Memory B cell (primary cell): ENCODE measurements at places on chromosomes 7 and 10.

DNA sequence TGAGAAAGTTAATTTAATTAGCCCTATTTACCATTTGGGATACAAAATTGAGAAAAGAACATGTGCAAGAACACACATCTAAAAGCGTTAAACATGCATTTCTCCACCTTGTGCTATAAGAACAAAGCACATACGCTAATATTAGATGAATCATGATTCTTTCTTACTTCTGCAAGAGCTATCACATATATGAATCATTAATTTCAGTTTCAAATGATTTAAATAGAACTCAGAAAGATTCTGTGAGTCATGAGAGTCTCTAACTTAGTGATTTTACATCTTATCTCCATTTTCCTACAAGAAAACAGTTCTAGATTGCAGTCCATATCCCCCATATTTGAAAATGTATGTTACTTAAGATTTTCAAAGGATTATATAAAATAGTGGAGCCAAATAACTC, 173.9 kb downstream of the RNLS start:
- H3K27ac ChIP-seq: no peak overlapping the region
- DNase-seq: no peak
- peaks cover 7% of the 10 kb centered on the region for H3K4me1 ChIP-seq
- H3K36me3 ChIP-seq: peaks cover 5% of the 10 kb centered on the region
- no peak overlapping the region for H3K4me3 ChIP-seq

- H3K4me1 ChIP-seq: peaks cover 23% of the 10 kb centered on the region
- DNase-seq: no peak
- no peak overlapping the region for H3K27ac ChIP-seq
- H3K36me3 ChIP-seq: no peaks in the 10 kb centered on the region
These were observed 205.4 kb downstream of the ZMYND11 start for GRCh38 chr10:340646-341045.

- H3K27me3 ChIP-seq: no peaks in the 10 kb centered on the region
- H3K27ac ChIP-seq: no peak overlapping the region
- H3K4me3 ChIP-seq: no peak overlapping the region
These were observed 58.6 kb downstream of the RALA start for GRCh38 chr7:39681887-39682441.

- peaks cover 46% of the 10 kb centered on the region for H3K27me3 ChIP-seq
- peaks cover 28% of the 10 kb centered on the region for H3K4me1 ChIP-seq
- H3K27ac ChIP-seq: no peak overlapping the region
- no peak for DNase-seq
- no peak overlapping the region for H3K4me3 ChIP-seq
These were observed 2.7 kb downstream of the EVX1 start for GRCh38 chr7:27245124-27245797.

GRCh38 chr7:93544691-93545090, 29.8 kb downstream of the CALCR start:
- no peak for DNase-seq
- H3K4me1 ChIP-seq: no peaks in the 10 kb centered on the region
- H3K27me3 ChIP-seq: no peaks in the 10 kb centered on the region
- H3K36me3 ChIP-seq: no peaks in the 10 kb centered on the region

DNA sequence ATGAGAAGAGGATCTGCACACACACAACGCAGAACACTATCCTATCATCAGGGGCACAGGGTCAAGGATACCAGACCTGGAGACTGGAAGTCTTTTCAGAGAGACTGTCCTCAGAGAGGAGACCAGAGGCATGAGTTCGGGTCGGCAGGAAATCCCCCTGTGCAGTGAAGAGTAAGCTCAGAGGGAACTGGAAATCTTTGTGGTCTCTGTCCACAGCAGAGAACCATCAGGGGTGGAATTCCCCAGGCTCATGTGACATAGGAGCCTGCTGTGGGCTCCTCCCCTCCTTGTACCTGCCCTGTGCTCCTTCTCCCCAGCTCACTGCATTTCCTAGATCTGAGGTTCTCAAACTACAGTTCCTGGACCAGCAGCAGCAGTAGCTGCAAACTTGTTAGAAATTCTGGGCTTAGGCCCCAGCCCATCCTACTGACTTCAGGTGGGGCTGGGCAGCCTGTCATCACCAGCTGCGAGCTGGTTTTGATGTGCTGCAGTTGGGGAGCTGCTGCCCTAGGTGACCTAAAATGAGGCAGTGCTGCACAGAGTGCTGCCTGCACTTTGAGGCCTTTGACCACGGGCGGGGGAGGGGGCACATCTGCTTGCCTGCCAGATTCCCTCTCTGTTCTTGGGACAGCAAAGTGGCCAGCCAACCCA, 2.4 kb downstream of the ZMIZ2 start:
- DNase-seq: peak; percentile 76
- H3K36me3 ChIP-seq: peaks cover 3% of the 10 kb centered on the region
- H3K27ac ChIP-seq: peak overlapping the region; percentile 96
- H3K4me3 ChIP-seq: peak overlapping the region; percentile 92
- H3K27me3 ChIP-seq: no peaks in the 10 kb centered on the region

- H3K4me1 ChIP-seq: peaks cover 22% of the 10 kb centered on the region
- H3K36me3 ChIP-seq: peaks cover 4% of the 10 kb centered on the region
- H3K27ac ChIP-seq: no peak overlapping the region
- no peaks in the 10 kb centered on the region for H3K27me3 ChIP-seq
These were observed 108.2 kb downstream of the LHPP start for GRCh38 chr10:124569623-124570470.

GRCh38 chr7:22842383-22842941, 19.8 kb upstream of the TOMM7 start:
- no peaks in the 10 kb centered on the region for H3K4me1 ChIP-seq
- no peak overlapping the region for H3K4me3 ChIP-seq
- H3K36me3 ChIP-seq: no peaks in the 10 kb centered on the region
- peaks cover 5% of the 10 kb centered on the region for H3K27me3 ChIP-seq
- no peak overlapping the region for H3K27ac ChIP-seq

DNA sequence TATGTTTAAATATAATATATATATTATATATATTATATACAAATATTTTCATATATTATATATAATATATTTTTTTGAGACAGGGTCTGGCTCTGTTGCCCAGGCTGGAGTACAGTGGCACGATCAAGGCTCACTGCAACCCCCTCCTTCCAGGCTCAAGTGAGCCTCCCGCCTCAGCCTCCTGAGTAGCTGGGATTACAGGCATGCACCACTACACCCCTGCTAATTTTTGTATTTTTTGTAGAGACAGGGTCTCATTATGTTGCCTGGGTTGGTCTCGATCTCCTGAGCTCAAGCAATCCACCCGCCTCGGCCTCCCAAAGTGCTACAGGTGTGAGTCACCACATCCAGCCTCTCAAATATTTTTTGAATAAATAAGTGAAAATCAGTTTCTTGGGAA, 215.5 kb downstream of the GATA3 start:
- H3K27me3 ChIP-seq: peaks cover 4% of the 10 kb centered on the region
- no peaks in the 10 kb centered on the region for H3K36me3 ChIP-seq
- DNase-seq: no peak

DNA sequence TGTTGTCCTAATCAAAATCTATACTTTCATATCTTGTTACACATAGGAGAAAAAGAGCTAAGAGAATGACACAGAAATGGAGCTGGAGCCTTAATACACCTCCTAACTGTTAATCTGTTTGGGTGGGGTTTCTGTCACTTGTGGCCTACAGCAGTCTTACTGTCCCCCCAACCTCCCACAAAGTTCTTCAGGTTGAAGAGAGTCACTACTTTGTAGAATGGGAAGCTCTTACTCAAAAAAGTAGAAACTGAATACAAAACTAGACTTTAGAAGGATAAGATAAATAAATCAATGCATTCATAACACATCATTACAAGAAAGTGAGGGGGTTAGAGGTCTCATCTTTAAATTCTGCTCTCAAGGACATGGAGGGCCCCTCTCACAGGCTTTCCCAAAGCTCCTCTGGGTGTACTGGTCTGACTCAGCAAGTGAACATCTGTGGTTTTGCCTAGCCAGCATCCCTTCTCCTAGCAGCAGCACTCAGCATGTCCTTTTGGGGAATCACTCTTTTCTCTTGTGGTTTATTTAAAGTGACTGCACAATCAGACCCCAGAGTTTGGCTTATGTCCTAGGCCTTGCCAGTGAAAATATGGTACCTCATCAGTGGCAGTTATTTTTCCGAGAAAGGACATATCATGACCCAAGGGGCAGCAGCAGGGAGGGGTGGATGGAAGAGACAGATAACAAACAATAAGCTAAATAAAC, 2.0 kb upstream of the BLVRA start:
- no peak overlapping the region for H3K27ac ChIP-seq
- H3K4me3 ChIP-seq: peak overlapping the region; percentile 83
- H3K36me3 ChIP-seq: no peaks in the 10 kb centered on the region
- peaks cover 2% of the 10 kb centered on the region for H3K27me3 ChIP-seq
- DNase-seq: no peak

DNA sequence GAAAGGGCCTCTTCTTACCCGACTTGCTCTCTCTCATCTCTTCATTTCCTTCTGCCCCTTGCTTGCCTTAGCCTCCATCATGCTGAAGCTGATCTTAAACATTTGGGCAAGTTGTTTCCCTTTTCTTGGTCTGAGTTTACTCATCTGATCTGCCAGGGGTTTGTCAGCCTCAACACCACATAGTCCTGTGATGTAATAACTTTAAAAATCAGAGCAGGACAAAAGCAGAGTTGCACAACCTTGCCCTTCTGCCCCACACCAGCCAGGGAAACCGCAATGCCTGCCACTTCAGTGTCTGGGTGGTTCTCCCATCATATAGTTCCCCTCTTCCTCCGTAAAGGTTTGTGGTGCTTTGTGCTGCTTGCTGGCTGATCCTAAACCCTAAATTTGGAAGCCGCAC, 9.9 kb upstream of the LIPM start:
- H3K4me1 ChIP-seq: no peaks in the 10 kb centered on the region
- no peak for DNase-seq
- H3K27me3 ChIP-seq: peaks cover 1% of the 10 kb centered on the region
- no peak overlapping the region for H3K27ac ChIP-seq

- H3K27ac ChIP-seq: no peak overlapping the region
- H3K36me3 ChIP-seq: no peaks in the 10 kb centered on the region
- no peaks in the 10 kb centered on the region for H3K4me1 ChIP-seq
- no peak for DNase-seq
- no peaks in the 10 kb centered on the region for H3K27me3 ChIP-seq
These were observed 2.8 kb downstream of the LIPM start for GRCh38 chr10:88805361-88805760.

DNA sequence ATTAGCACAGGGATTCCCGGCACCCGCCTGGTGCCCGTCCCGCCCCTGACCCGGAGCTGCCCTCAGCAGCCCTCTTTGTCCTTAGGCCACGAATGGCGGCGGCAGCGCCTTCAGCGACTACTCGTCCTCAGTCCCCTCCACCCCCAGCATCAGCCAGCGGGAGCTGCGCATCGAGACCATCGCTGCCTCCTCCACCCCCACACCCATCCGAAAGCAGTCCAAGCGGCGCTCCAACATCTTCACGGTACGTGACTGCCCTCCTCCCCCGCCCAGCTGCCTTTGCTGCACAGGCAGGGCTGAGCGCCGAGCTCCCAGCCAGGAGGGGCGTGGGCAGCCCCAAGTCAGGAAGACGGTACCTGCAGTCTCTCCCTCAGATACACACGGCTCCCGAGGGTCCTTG, 33.6 kb downstream of the AGAP3 start:
- DNase-seq: no peak
- peaks cover 28% of the 10 kb centered on the region for H3K36me3 ChIP-seq
- H3K4me3 ChIP-seq: no peak overlapping the region
- H3K4me1 ChIP-seq: peaks cover 6% of the 10 kb centered on the region
- H3K27me3 ChIP-seq: no peaks in the 10 kb centered on the region

DNA sequence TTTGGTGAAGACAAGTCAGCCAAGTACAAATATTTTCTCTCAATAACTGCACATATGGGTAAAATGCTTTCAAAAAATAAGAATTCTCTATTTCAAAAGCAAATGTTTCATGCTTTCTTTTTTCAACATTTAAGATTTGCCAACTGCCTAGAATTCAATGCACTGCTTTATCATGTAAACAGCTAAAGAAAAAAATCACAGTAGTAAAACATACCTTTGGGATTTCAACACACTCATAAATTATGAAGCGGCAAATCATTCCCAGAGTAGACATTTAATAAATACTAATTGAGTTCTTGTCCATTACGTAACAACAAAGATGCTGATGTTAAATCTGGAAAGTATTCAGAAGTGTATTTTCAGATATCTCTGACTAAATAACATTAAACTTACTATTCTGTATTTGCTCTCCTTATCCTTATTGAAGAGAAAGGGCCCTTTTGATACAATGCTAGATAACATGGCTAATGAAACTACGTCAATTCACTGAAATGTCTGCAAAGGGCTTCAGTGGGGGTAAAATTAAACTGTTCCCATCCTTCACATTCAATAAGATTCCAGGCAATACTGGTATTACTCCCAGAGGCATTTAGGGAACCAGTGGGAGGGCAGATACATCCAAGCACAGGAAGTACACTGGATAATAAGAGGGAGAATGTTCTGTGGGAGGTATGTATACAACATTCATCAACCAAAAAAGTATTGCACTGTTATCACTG, 13.9 kb downstream of the NAPEPLD start:
- H3K27ac ChIP-seq: no peak overlapping the region
- no peaks in the 10 kb centered on the region for H3K36me3 ChIP-seq
- H3K27me3 ChIP-seq: no peaks in the 10 kb centered on the region
- no peak for DNase-seq

DNA sequence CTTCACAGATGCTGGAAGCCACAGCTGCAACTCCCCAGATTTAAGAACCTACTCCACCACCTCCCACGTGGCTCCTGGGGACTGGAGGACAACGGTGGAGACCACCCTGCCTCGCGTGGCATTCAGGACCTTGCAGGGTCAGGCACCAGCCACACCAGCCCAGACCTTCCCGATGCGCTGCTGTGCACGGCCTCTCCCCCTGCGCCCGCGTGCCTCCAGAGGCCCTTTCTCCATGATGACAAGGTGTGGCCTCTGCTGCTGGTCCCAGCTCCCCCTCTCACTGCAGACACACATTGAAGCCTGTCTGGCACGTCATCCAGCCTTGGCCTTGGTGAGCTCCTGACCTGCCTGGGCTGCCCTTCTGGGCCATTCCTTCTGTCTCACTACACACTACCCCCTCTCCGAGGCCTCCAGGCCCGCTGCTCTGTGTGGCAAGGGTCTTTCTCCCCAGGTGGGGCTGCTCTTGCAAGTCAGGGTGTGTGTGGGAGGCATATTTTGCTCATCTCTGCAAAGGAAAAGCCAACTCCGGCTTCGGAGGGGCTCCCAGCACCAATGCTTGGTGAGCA, 254.8 kb downstream of the MAD1L1 start:
- no peak for DNase-seq
- no peak overlapping the region for H3K27ac ChIP-seq
- peaks cover 14% of the 10 kb centered on the region for H3K36me3 ChIP-seq
- no peaks in the 10 kb centered on the region for H3K27me3 ChIP-seq
- H3K4me1 ChIP-seq: peaks cover 17% of the 10 kb centered on the region
- H3K4me3 ChIP-seq: no peak overlapping the region

- no peak overlapping the region for H3K4me3 ChIP-seq
- H3K27me3 ChIP-seq: no peaks in the 10 kb centered on the region
- no peaks in the 10 kb centered on the region for H3K36me3 ChIP-seq
- H3K4me1 ChIP-seq: no peaks in the 10 kb centered on the region
- DNase-seq: no peak
- no peak overlapping the region for H3K27ac ChIP-seq
These were observed 23.0 kb upstream of the CDHR3 start for GRCh38 chr7:105940109-105940508.
